ENCODE measurements at places on chromosomes 6 and 20.

- DNase-seq = no peak
Observed at GRCh38 chr20:3464166-3464565, 6.7 kb upstream of the ATRN start.

DNA sequence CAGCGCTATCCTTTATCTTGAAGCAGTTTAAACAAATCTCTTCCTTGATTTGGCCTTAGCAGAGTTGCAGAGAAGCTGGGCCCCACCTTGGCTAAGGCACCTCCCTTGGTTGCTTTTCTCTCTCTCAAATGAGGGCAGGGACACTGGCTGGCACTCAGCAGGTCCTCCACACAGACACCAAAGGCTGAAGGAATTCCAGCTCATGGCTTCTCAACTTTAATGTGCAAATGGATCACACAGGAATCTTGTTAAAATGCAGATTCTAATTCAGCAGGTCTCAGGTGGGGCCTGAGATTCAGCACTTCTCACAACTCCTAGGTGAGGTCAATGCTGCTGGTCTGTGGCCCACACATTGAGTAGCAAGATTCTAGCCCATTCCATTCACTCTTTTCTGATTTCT, 25.7 kb downstream of the RIMS4 start:
- no peak for DNase-seq

- DNase-seq = no peak
Observed at GRCh38 chr6:124926435-124926834, 35.8 kb upstream of the RNF217 start.

DNA sequence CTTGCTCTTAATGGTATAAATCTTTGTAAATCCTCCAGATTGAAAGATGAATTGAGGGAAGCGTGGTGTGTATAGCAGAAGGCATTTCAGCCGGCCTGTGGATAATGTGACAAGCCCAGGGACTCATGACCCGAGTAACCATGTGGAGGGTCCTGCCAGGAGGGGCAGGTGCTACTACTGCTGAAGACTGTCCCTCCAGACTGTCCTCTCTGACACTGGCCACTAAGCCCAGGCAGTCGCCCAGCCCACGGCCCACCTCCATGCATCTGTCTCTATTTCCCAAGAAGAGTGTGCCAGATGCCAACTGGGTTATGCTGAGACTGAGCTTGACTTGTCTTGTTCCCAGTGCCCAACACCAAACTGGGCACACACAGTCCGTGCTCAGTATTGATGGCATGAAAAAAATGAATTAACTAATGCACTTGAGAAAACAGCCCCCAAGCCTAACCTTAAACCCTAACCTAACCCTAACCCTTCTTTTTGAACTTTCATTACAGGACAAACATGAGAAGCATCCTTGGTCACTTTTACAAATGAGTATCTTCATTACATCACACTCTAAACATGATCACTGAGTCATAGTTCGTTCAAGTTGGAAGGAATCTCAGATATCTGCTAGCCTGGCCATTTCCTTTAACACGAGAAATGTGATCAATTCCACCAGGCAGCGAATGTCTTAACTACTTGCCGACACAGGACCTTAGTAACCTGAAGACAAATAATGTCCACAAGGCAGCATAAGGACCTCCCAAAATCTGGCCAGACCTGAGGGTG, 182.2 kb upstream of the RREB1 start:
- no peak for DNase-seq

DNA sequence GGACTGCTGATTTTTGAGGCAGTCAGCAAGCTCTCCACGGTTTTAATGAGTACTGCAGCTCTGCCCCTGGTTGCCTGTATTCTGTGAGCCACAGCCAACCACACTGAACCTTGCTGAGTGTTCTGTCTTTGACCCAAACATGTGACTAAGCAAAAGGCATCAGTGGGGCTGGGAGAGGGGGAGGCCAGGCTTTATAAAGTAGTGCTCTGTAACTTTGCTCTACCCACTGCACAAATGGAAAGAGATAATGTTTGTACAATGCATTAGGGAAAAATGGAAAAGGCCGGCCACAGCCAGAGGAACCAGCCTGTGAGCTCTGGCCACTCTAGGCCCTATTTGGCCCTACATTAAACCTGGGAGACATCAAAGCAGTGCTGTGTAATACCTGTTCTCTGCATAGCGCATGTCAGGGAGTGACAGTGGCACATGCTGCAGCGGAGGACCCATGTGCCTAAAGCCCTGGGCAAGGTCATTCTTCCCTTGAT, 22.0 kb downstream of the KLHL31 start:
- no peak for DNase-seq

DNA sequence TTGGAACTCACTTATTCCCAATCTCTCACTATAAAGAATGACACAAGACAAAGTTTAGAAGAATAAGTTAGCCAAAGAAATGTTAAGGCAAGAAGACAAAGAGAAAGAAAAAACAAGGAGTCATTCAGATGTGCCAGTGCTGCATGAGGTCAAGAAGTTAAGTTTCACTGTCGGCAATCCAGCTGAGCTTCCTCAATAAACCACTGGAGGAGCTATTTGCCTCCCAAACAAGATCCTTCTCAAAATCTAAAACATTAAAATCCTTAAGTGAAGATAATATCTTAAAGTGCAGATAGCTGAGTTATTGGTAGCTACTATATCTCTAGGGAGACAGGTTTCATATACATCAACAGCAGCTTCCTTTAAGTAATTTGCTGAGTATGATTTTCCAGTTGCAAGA, 512.3 kb downstream of the HDGFL1 start:
- no peak for DNase-seq
